Activated gamma-delta T cell treated with anti-CD3 and anti-CD28 coated beads, Interleukin-2, amount 50 U/mL, for 16 hours (primary cell): ENCODE measurements at places on chromosomes 4 and X.
A peak's percentile ranks its signal among the peaks of the same experiment; 100 is the strongest.

- DNase-seq: no peak
Observed at GRCh38 chr4:110781944-110782343, 159.1 kb upstream of the PITX2 start.

DNA sequence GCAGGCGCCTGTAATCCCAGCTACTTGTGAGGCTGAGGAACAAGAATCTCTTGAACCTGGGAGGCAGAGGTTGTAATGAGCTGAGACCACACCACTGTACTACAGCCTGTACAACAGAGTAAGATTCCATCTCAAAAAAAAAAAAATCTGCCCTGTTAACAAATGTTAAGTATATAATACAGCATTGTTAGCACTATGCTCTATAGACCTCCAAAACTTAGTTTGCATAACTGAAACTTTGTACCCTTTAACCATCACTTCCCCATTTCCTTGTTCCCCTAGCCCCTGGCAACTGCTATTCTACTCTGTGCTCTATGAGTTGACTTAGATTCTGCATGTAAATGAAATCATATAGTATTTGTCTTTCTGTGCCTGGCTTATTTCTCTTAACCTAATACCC lies 76.7 kb downstream of the TAB3 start:
- DNase-seq: no peak

- DNase-seq: no peak
Observed at GRCh38 chrX:128106630-128107029, 54.4 kb upstream of the ACTRT1 start.

DNA sequence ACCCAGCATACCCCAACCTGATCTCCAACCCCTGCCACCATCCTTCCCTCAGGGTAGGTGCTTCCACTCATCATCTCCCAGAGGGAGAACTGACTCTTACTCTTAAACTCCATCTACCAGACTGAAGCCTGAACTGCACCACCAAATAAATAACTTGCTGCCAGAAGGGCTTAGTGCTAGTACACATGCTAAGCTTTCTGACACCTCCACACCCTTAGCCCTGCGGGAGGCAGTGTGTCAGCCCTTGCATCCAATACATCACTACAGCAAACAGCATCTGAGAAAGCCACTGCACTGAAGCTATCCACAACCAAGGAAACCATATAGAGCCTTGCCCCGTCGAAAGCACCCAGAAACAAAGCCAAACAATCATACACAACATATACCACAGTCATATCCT lies 68.6 kb upstream of the MCF2 start:
- DNase-seq: no peak

DNA sequence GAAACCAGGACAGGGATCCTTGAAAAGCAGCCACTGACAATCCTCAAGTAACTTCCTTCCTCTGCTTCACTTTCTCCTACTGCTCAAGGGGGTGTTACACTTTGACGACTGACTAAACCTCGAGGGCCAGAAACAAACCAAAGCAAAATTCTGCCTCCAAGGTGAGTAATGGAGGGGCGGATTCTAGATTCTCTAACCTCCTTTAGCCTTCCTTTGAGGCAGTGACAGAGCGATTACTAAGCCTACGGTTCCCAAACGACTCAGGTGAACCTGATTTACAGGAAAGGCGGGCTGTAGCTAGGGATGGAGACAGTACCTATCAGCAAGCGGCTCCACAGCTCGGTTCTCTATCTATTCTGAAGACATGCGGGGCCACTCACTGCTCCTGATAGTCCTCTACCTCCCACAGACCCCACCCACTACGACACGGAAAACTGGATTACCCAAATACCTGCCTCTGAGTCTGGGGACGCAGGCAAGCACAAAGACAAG lies 487 bp downstream of the TBCK start:
- DNase-seq: peak; percentile 14

DNA sequence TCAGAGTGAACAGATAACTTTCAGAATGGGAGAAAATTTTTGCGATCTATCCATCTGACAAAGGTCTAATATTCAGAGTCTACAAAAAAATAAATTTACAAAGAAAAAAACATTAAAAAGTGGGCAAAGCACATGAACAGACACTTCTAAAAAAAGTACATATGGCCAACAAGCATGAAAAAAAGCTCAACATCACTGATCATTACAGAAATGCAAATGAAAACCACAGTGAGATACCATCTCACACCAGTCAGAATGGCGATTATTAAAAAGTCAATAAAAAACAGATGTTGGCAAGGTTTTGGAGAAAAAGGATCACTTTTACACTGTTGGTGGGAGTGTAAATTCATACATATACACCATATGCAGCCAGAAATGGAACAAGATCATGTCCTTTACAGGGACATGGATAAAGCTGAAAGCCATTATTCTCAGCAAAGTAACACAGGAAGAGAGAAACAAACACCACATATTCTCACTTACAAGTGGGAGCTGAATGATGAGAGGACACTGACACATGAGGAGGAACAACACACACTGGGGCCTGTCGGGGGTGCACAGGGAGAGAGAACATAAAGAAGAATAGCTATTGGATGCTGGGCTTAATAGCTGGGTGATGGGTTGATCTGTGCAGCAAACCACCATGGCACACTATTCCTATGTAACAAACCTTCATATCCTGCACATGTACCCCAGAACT lies 41.6 kb upstream of the ITM2A start:
- no peak for DNase-seq

DNA sequence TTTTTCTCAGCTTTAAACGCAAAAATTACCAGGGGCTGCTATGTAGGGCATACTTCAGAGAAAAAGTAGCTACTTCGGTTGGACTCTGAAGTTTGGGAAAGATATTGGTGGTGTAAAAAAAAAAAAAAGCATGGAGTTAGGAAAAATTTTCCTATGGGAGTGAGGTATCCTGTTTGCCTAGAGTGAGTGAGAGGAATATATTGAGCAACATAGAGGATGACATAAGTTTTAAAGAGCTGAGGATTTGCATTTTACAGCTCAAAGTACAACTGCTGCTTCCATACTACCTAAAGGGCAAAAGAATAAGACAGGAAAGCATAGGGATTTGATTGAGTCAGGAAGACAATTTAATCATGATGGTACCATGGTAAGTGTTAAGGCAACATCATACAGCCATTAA lies 7.3 kb downstream of the GPRASP1 start:
- no peak for DNase-seq

DNA sequence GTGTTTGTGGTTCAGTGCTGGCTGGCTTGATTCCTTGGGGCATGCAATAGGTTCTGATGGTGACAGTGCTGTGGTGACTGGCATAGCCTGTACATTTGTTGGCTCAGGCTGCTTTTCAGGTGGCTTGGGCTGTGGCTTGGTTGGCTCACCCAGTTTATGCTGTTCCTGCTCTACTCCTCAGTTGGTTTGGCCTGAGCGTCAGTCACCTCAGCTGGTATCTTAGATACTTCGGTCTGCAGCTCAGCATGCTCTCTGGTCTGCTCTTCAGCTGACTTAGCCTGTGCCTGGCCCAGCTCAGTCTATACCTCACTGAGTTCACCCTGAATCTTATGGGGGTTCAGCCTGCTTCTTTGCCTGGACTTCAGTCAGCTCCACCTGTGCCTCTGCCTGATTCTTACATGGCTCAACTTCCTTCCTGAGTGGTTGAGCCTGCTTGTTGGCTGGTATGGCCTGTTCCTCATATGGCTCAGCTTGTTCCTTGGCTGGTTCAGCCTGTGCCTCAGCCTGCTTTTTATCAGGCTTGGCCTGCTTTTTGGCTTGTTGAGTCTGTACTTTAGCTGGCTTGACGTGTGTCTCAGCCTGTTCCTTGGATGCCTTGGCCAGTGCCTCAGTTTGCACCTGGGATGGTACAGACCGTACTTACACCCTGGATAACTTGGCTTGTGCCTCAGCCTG lies 170.6 kb downstream of the MSN start:
- no peak for DNase-seq
